ENCODE measurements at places on chromosomes 2 and 18. TPM values are rescaled to one million over a fixed set of nuclear protein-coding genes. Genes with fewer than 3 reads are reported as not detected.

DNA sequence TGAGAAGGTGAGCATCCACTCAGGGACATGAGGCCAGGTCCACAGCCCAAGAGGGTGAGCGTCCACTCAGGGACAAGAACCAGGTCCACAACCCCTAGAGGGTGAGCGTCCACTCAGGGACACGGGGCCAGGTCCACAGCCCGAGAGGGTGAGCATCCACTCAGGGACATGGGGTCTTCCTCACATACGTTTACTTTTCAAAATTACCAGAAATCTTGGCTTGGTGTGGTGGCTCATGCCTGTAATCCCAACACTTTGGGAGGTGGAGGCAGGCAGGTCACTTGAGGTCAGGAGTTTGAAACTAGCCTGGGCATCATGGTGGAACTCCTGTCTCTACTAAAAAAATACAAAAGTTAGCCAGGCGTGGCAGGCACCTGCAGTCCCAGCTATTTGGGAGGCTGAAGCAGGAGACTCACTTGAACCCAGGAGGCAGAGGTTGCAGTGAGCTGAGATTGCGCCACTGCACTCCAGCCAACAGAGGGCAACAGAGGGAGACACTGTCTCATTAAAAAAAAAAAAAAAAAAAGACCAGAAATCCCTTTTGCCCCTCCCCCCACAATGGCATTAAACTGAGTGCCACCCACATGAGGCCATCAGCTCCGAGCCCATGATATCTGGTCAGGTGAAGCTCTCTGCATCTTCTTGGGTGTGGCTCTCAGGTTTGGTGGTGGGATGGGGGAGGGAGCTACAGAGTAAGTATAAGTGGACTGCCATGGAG lies 9.0 kb upstream of the MBP start:
- H3K36me3 ChIP-seq, result no peaks in the 10 kb centered on the region
- H3K27ac ChIP-seq, result no peak overlapping the region
- no peak overlapping the region for H3K4me3 ChIP-seq
- no peaks in the 10 kb centered on the region for H3K27me3 ChIP-seq

- peak; percentile 61 for DNase-seq
- H3K27ac ChIP-seq, result peak overlapping the region; percentile 87
- H3K27me3 ChIP-seq, result no peaks in the 10 kb centered on the region
- peak overlapping the region; percentile 98 for H3K4me3 ChIP-seq
- peaks cover 4% of the 10 kb centered on the region for H3K36me3 ChIP-seq
These were observed 749 bp downstream of the STK25 start for GRCh38 chr2:241507430-241508239.

DNA sequence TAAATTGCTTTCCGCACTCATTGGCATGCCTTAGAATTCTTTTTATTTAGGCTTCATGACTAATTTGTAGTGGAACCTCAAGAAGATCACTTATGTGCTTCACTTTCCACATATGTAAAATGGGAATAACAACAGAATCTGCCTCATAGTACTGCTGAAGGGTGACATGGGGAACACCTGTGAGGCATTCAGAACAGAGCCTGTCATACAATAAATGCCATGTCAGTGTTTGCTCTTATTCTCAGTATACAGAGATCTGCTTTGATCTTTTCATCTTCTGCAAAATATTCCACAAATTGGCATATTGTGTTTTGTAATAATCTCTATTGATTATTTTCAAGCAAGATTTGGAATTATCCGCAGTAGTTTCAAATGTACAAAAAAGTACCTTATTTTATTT lies 17.4 kb upstream of the CPS1 start:
- no peaks in the 10 kb centered on the region for H3K27me3 ChIP-seq
- H3K4me3 ChIP-seq, result no peak overlapping the region
- H3K36me3 ChIP-seq, result no peaks in the 10 kb centered on the region
- no peaks in the 10 kb centered on the region for H3K4me1 ChIP-seq
- no peak for DNase-seq

GRCh38 chr2:174623106-174623637 lies 25.6 kb upstream of the WIPF1 start:
- H3K36me3 ChIP-seq, result no peaks in the 10 kb centered on the region
- no peaks in the 10 kb centered on the region for H3K27me3 ChIP-seq
- no peaks in the 10 kb centered on the region for H3K4me1 ChIP-seq
- no peak overlapping the region for H3K4me3 ChIP-seq

Gene ZBTB7C
- total RNA-seq, result 0.32 TPM

Gene WDPCP
- 7.9 TPM for total RNA-seq

Gene B3GNT7
- total RNA-seq, result 0.09 TPM

Gene PXDN
- 175 TPM for total RNA-seq

Gene BOK
- total RNA-seq, result 2.7 TPM

Measured in A673 (cell line).